ENCODE measurements at places on chromosomes 1 and 21.

- DNase-seq = no peak
Measured at GRCh38 chr1:13600762-13601453, 17.3 kb downstream of the PDPN start.

DNA sequence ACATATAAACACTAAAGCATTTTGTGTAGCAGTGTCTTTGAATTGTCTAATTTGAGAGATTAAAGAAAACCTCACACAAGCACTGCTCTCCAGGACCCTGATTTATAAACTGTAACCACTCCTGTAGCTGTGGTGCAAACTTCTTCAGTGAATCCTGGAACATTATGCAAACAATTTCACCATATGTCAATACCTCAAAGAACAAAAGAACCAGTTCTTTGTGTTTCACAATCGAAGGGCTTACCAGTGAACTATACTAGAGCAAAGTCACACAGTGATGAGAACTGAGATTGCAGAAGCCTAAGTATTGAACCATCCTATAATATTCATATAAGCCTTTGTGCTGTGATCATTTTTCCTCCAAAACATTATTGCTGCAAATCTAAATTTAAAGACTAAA is 21.5 kb downstream of the DPH5 start:
- no peak for DNase-seq

- no peak for DNase-seq
Measured at GRCh38 chr1:167635941-167636340, 5.9 kb downstream of the RCSD1 start.

GRCh38 chr21:38323721-38324531 is 67.1 kb downstream of the KCNJ15 start:
- no peak for DNase-seq

GRCh38 chr1:116448785-116449385 is 75.8 kb downstream of the ATP1A1 start:
- no peak for DNase-seq

DNA sequence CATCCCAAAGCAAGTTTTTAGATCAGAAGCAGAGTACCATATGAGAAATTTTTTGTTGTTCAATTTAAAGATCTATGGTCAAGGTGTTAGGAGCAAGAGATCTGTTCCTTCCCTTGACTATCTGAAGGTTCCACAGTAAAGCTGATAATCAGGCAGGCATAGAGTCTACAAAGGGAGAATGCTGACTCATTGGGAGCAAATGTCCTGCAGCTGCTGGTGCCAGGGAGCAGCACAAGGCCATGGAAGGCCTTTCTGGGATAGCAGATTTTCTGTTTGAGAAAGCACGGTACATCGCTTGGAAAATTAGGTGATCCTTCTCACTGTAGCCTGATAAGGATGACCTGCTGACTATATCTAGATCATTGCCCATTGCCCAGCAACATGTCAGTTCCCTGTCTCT is 210.1 kb upstream of the C1orf87 start:
- no peak for DNase-seq

DNA sequence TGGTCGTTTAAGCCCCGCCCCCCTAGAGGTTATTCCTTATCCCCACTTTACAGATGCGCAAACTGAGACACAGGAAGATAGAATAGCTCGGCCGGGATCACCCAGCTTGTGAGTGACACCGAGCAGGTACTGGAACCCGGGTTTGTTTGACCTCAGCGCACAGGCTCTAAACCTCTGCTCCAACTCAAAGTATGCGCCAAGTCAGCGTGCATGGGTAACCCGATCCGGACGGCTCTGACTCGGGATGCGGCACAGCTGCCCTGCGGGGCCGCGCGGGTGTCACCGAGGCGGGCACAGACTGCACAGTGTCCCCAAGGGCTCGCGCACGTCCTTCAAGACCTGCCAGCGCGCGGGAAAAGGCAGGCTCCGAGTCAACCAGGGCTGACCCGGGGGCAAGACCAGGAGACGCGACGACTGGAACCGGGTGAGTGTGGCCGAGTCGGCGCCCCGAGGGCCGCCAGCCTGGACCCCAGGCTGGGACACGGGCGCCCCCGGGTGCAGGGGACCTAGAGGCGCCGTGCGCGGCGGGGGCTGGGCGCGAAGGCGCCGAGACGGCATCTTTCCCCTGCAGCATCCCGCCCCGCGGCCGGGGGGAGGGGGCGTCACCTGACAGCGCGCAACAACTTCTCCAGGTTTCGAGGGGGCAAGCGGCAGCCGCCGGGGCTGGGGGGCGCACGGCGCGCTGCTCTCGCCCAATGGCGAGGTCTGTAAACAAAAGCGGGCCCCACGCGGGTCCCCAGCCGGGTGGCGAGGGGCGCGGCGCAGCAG is 101.9 kb upstream of the SOD1 start:
- DNase-seq = no peak

DNA sequence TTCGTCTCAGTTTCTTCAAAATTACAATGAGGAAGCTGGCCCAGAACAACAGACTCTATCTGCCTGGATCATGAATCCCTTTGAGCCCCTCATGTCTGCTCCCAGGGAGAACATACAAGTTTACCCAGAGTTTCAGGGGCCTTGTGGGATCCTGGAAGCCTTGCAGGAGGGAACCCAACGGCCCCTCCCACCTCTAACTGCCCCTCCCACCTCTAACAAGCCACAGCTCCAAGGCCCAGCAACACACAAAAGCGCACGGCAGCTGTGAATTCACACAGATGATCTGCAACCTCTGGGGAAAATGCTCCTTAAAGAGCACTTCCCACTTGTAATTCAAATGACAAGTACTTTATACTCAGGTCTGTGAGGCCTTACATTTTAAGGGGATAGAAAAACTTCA is 113.3 kb downstream of the NPHP4 start:
- DNase-seq = no peak

All from stimulated activated CD4-positive, alpha-beta T cell treated with anti-CD3 and anti-CD28 coated beads, Interleukin-12 subunit alpha, Interleukin-12 subunit beta, amount 100 ng/mL, for 48 hours (primary cell).